Activated T-cell treated with anti-CD3 and anti-CD28 coated beads, Interleukin-2, amount 50 U/mL, for 72 hours (primary cell): ENCODE measurements at places on chromosomes 7 and 10. TPM values are rescaled to one million over a fixed set of nuclear protein-coding genes. Genes with fewer than 3 reads are reported as not detected.

Gene GPER1
- 0.56 TPM for total RNA-seq

Gene HTR7
- total RNA-seq = 0.09 TPM

Gene CPN1
- not detected for total RNA-seq

Gene OPN4
- not detected for total RNA-seq

Gene GIMAP5
- total RNA-seq = 43.5 TPM

Gene ATP6V0A4
- total RNA-seq = 0.74 TPM

GRCh38 chr10:47061776-47062175 lies 150.5 kb downstream of the PTPN20 start:
- H3K36me3 ChIP-seq = no peaks in the 10 kb centered on the region
- no peaks in the 10 kb centered on the region for H3K27me3 ChIP-seq
- H3K27ac ChIP-seq = no peak overlapping the region
- no peak overlapping the region for H3K4me3 ChIP-seq

GRCh38 chr7:137577184-137577583 lies 233.7 kb upstream of the PTN start:
- H3K27me3 ChIP-seq = peaks cover 4% of the 10 kb centered on the region
- H3K36me3 ChIP-seq = no peaks in the 10 kb centered on the region
- no peak for DNase-seq
- no peak overlapping the region for H3K27ac ChIP-seq

DNA sequence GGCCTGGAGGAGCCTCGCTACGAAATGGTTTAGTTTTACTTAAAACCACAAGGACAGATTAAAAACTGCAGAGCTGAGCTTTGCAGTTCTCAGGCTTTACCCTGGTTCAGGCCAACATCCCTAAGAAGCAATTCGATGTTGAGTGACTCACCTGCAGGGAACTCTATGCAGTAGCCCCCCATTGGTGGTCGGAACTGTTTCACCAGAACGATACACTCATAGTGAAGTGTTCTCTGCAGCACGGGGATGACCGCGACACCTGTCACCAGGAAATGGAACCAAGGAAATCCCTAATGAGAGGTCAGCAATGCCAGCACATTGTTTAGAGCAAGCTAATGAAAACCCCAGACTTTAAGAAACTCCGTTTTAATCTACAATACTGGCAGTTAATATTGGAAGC lies 18.0 kb downstream of the NUDT5 start:
- H3K4me1 ChIP-seq = peaks cover 19% of the 10 kb centered on the region
- peak; percentile 17 for DNase-seq
- H3K27me3 ChIP-seq = no peaks in the 10 kb centered on the region
- no peak overlapping the region for H3K27ac ChIP-seq
- H3K4me3 ChIP-seq = no peak overlapping the region
- H3K36me3 ChIP-seq = peaks cover 19% of the 10 kb centered on the region

DNA sequence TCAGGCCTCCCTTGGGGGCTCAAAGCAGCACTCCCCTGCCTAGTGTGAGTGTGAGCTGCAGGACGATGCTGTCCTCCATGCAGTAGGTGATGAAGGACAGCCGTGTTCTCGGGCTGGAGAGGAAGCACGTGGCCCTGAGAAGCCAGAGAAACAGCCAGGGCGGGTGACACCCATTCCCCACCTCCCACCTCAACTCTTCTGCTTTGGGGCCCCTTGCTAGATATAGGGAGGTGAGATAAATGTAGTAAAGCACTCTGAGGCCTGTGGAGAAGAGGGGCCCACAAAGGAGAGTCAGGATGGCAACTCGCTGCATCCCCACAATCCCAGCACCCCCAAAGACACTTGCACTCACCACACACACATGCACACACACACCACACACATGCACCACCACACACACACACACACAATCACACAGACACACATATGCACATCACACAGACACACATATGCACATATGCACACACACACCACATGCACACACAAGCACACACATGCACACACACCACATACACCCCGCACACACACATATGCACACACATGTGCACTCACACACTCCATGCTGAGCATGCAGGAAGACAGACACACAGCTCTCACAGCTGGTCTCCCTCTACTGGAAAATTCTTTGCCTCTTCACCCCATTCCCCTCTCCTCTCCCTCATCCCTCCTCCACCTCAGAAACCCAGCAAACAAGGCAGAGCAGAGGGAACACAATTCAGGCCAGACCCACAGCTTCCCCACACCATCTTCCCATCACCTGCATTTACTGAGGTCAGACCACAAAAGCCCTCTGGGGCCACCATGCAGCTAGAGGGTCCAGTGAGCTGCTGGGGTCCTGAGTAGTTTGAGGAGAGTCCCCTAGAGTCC lies 30.5 kb downstream of the ANXA8 start:
- H3K4me1 ChIP-seq = peaks cover 10% of the 10 kb centered on the region
- H3K27me3 ChIP-seq = peaks cover 20% of the 10 kb centered on the region
- H3K27ac ChIP-seq = no peak overlapping the region
- no peak overlapping the region for H3K4me3 ChIP-seq
- no peak for DNase-seq

DNA sequence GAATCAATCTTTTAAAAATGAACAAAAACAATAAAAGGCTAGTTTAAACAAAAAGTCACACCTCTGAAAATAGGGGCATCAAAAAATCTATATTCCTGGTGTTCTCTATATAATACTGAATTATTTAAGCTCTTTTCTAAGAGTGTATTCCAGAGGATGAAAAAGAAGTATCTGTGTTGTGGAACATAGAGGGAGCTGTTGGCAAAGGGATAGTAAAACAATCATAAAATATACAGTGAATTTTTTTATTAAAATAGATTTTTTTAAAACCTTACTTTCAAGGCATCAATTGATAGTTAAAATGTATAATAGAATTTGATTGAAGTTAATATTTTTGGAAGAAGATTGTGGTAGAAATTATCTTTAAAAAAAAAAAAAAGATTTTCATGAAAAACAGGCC lies 1409.1 kb upstream of the CELF2 start:
- no peak overlapping the region for H3K4me3 ChIP-seq
- no peak for DNase-seq
- no peak overlapping the region for H3K27ac ChIP-seq

GRCh38 chr7:100685049-100685605 lies 8.9 kb downstream of the GIGYF1 start:
- no peaks in the 10 kb centered on the region for H3K36me3 ChIP-seq
- H3K27me3 ChIP-seq = no peaks in the 10 kb centered on the region
- no peak overlapping the region for H3K4me3 ChIP-seq
- no peak for DNase-seq
- peaks cover 17% of the 10 kb centered on the region for H3K4me1 ChIP-seq
- H3K27ac ChIP-seq = no peak overlapping the region

DNA sequence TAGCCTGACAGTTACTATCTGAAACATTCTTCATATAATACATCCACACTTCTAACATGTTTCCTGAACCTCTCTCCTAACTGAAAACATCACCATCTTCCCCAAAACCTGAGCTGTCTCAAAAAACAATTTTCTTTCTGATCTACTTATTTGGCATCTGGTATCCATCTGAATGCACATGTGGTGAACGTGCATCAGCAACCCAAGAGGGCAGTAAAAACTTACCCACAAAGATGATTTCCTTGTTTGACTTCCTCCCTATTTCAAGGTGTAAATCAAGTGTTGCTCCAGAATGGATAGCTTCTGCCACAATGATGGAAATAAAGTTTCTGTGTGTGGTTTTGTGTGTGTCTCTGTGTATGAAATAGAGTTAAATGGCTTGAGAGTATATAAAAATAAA lies 500.4 kb downstream of the MAGI2 start:
- H3K27me3 ChIP-seq = no peaks in the 10 kb centered on the region
- no peak for DNase-seq
- no peak overlapping the region for H3K27ac ChIP-seq
- no peaks in the 10 kb centered on the region for H3K36me3 ChIP-seq
- no peaks in the 10 kb centered on the region for H3K4me1 ChIP-seq

GRCh38 chr7:116188-116981 lies 76.0 kb upstream of the FAM20C start:
- no peak overlapping the region for H3K27ac ChIP-seq
- no peak overlapping the region for H3K4me3 ChIP-seq
- H3K36me3 ChIP-seq = peaks cover 12% of the 10 kb centered on the region
- DNase-seq = no peak

DNA sequence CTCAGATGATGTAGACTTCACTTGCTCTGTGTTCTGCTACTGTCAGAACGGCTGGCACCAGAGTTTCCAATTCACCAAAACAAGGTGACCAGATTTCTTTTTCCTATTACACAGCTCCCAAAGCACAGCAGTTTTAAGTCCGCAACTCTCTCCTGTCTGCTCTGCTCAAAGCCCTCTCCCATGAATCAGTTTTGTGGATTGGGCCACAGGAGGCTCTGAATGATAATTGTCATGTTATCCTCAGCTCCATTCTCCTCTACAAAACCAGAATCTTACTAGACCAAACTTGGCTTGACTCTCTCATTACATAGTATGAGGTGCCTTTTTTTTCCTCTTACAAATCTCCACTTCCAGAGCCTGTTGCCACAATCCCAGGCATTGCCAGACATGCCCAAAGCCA lies 223.5 kb downstream of the SNX13 start:
- no peak overlapping the region for H3K4me3 ChIP-seq
- no peaks in the 10 kb centered on the region for H3K4me1 ChIP-seq
- no peak overlapping the region for H3K27ac ChIP-seq
- no peaks in the 10 kb centered on the region for H3K27me3 ChIP-seq
- DNase-seq = no peak

DNA sequence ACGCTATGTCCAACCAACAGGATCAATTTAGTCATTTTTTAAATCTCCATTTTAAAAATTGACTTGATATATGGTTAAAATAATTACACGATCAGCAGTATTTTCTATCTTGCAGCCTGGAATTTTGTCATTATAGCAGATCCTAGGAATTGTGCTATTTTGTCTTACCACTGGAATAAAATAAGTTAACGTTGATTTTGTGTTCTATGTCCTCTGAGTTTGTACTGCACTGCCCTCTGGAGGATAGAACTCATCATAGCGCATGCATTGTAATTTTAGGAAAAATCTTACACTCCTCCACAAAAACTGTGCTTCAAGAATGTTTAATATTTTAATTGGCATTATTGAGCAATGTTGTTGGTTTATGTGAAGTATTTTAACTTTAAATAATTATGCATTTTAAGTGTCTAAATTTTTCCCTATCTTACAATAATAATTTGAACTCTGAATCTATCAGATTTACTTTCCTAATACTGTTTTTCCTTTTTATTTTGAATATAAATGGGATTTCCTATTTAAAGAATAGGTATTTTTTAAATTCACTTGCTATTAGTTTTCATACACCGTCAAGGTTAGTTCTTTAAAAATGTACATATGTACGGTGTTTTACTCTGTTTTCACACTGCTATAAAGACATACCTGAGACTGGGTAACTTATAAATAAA lies 220.1 kb downstream of the PPP1R3A start:
- H3K27ac ChIP-seq = no peak overlapping the region
- H3K4me1 ChIP-seq = no peaks in the 10 kb centered on the region
- H3K27me3 ChIP-seq = no peaks in the 10 kb centered on the region
- DNase-seq = peak; percentile 3

DNA sequence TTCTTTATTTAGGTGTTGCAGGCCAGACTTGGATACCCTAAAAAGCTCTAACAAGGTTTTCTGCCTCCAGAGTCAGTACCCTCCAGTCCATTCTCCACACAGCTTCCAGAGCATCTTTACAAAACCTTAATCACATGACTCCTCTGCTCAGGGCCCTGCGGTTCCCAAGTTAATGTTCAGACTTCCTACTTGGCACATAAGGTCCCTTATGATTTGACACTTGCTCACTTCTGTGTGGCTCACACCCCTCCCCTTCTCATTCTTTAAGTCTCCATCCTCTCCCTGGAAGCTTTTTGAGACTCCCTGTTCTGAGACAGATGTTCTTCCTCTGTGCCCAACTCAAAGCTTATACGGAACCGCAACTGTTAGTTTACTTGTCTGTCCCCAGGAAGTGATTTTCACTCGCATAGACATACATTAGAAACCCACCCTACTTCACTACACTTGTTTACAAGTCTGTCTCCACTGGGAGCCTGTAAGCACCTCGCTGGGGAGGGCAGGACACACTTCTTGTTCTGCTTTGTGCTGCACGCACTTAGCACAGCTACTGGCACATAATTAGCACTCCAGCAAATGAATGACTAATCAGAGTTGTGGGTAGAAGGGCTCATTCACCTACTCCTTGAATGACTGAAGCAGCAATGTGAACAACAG lies 154.3 kb upstream of the LAMB4 start:
- no peaks in the 10 kb centered on the region for H3K36me3 ChIP-seq
- peaks cover 25% of the 10 kb centered on the region for H3K4me1 ChIP-seq
- H3K27ac ChIP-seq = peak overlapping the region; percentile 40

DNA sequence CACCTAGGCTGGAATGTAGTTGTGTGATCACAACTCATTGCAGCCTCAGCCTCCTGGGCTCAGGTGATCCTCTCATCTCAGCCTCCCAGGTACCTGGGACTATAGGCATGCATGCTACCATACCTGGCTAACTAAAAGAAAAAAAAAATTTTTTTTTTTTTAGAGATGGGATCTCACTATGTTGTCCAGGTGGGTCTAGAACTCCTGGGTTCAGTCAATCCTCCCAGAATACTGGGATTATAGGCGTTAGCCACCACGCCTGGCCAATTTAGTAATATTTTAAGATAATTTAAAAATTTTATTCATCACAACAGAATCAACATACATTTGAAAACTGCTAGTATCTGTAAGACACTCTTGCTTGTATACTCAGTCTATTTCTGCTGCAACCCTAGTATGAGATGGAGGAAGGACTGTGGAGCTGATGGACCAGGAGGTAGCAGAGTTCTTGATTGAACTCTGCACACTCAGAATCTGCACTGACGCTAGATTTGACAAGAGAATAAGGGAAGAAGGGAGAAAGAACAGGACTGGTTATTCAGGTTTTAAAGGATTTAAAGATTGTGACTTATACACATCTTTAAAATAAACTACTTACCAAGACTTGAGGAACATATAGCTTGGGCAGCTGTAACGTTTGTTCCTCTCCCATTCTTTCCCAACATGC lies 57.6 kb downstream of the VCL start:
- DNase-seq = no peak
- H3K27ac ChIP-seq = peak overlapping the region; percentile 67
- peaks cover 38% of the 10 kb centered on the region for H3K4me1 ChIP-seq
- no peaks in the 10 kb centered on the region for H3K36me3 ChIP-seq

DNA sequence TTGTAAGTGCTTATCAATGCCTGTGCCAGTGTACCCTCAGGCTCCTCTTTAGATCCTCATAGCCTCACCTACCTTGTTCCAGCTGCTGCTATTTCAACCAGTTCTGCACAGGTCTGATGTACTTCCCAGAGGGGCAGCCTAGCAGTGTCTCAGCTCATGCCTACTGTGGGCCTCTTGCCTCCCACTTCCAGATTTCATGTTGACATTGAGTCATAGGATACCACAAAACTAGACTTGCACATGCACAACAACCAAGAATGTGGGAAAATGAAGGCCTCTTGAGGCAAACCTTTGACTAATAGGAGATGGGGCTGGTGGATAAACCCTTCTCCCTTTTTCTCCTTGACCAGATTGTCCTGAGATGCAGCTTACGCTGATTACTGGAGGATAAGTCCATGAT lies 31.0 kb downstream of the PON3 start:
- H3K27me3 ChIP-seq = no peaks in the 10 kb centered on the region
- H3K4me1 ChIP-seq = no peaks in the 10 kb centered on the region
- no peak for DNase-seq
